CD4-positive, alpha-beta memory T cell (primary cell): ENCODE measurements at places on chromosomes 4 and X.

DNA sequence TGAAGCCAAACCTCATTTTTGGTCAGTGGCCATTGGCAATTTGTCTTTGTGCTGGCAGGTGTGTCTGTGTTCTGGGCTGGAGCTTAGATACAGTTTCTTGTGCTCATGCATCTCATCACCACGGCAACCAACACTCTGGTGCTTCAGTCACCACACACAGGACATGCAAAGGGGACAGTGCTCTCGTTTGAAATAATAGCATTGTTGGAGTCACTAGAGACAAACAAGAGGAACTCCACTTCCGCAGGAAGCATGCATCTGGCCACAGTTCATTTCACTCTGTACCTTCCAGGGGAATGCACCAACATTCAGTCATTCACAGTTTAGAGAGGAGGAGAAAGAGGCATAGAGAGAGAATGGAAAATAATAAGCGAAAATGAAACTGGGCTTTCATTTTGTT lies 267.4 kb downstream of the ANK2 start:
- DNase-seq: peak; percentile 27

DNA sequence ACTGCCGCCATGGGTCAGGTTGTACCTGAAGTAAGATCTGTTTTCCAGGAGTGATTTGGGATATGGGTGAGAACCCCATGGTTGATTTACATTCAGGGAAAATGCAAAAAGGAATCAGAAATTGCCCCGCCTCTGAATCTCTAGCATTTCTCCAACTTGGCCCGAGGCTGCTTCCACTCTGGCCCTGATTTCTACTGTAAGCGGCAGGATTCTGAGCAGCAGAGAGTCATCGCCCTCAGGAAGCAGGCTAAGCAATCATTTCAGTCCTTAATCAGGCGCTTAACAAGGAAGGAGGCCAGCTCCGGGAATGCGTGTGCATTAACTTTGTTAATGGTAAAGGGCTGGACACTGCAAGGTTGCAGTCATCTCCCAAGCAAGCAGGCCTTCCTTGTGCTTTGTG lies 88.5 kb upstream of the DHX15 start:
- DNase-seq: no peak

DNA sequence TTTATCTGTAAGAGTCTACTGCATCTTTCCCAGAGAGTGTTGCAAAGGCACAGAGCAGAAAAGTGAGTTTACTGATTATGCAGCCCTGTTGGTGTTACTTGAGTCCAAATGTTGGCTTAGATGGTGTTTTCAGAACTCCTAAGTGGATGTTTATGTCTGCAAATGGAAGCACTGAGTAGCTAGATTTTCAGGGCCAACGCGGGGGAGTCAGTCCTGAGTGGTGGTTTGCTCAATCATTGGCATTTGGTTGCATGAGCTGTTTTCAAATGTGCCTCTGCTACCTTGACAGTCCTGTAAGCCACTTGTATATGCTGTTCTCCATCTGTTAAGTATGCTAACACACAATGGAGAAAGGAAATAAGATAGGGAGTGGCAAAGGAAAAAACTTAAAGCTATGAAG lies 45.4 kb downstream of the MAMLD1 start:
- no peak for DNase-seq

DNA sequence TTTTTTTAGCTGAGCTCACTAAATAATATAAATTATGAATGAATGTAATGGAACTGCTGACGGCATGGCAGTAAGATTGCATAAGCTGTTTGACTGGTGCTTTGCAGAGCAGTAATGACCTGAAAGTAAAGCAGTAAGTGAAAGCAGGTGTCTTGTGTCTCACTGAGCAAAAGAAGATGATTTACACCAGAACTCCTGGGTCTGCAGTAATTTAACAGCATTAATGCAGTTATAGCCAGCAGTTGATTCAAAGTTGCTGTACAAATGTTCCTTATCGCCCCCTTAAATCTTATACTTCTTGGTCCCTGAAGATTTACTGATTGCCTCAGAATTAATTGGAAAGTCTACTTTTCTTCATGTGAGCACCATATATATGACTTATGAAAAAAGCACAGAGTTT lies 187.7 kb downstream of the DCTD start:
- DNase-seq: no peak

- no peak for DNase-seq
Measured at GRCh38 chr4:81164623-81165416, 50.2 kb downstream of the PRKG2 start.

- peak; percentile 24 for DNase-seq
Measured at GRCh38 chr4:8403173-8403753, 37.3 kb downstream of the ACOX3 start.
